ENCODE measurements at places on chromosomes 2 and 18.
A peak's percentile ranks its signal among the peaks of the same experiment; 100 is the strongest.

- no peak for DNase-seq
Observed at GRCh38 chr18:70536370-70537062, 247.7 kb downstream of the SOCS6 start.

GRCh38 chr2:26652361-26653041 lies 11.3 kb upstream of the CIB4 start:
- DNase-seq: no peak

GRCh38 chr2:176088048-176088936 lies 4.2 kb upstream of the HOXD13 start:
- no peak for DNase-seq

DNA sequence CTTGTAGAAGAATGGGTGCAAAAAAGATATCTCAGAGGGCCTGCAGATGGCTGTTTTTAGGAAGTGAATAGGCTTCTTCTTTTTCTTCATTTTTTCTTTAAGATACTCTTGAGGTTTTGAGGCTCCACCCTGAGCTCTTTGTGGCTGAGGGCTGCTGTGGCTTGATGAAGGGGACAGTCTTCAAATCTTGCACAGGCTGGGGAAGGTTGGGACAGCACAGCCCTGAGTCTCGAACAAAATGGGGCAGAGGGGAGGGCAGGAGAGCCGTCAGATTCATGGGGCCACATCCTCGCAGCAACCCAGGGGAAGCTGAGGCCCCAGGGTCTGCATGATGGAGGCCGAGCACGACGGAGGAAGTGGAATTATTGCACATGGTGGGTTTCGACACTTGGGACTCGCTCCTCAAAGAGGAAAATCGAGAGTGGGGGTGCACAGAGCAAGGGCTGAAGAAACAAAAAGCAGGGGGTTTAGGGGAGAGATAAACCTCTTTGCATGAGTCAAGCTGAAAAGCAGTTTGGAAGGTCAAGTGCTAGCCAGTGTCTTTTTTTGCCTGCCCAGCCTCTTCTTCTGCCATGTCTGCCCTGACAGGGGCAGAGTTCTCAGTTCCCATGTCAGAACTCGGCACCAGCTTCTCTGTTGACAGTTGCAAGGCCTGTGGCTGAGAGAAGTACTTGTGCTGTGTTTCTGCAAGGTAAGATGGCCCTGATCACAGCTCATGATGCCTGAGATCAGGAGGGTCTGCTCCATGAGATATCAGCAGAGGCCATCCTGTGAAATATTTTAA lies 19.5 kb downstream of the INPP4A start:
- DNase-seq: peak; percentile 73

DNA sequence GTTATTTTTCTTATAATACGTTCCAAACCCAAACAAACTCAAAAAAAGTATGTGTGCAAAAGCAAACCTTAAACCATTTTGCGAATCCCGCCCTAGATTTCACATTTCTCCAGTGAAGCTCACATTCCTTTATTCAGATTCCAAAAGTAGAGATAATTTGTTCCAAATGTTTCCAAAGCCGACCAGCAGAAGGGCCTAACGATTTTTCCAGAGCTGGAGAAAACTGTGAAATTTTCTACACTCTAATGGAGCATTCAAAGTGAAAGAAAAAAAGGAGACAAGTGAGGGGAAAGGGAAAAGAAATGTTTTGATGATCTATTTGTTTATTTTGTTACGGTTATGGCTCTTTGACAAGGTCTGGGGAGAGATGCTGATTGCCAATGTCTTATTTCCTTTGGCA lies 286.5 kb upstream of the SLC14A2 start:
- DNase-seq: no peak

- no peak for DNase-seq
Observed at GRCh38 chr2:128197059-128197458, 106.1 kb downstream of the UGGT1 start.

GRCh38 chr2:85659324-85659981 lies 8.5 kb downstream of the SFTPB start:
- DNase-seq: no peak

- no peak for DNase-seq
Observed at GRCh38 chr18:34224423-34225217, at the start of gene NOL4. Gene NOL4, minus strand, starts transcription at chr18:34224913. Its CDS starts 1,660 bp downstream, at chr18:34223253.

DNA sequence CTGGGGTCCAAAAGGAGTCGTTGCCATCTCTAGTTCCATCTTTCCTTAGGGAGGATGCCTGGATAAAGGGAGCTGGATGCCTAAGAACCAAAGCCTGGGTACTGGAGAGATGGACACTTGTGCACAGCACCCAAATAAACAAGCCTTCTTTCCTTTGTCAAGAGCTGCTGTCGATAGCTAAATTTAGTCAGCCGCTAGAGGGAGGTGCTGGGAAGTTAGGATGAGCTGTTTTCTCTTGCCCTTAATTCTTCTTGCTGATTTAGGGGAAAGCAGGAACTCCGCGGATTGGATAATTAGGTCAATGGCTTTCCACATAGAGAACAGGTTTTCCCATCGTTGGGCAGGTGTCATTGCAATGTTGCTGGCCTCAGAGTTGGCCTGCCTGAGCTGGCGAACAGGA lies 30.9 kb upstream of the SERPINB12 start:
- DNase-seq: no peak

GRCh38 chr2:106869512-106870275 lies 16.3 kb downstream of the ST6GAL2 start:
- no peak for DNase-seq

DNA sequence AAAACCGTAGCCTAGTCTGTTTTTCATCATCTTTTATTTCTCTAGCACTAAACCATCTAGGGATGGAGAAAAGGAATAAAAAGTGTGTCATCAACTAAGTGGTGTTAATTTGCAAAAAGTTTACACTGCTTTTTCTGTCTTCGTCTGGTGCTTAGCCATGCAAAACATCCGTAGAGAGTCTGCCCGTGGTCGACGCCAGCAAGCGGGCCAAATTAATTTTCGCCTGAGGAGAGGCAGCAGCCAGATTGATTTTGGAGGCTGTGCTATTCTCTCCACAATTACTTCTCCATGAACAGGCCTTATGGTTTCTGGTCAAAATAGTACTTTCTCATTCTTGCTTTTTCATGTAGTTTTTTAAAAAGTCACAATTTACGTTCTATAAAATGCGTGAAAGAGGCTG lies 46.3 kb downstream of the TNFRSF11A start:
- DNase-seq: no peak
